ENCODE measurements at places on chromosomes 2 and 18.

- DNase-seq: peak; percentile 16
These were observed 1.5 kb upstream of the AAK1 start for GRCh38 chr2:69645031-69645431.

DNA sequence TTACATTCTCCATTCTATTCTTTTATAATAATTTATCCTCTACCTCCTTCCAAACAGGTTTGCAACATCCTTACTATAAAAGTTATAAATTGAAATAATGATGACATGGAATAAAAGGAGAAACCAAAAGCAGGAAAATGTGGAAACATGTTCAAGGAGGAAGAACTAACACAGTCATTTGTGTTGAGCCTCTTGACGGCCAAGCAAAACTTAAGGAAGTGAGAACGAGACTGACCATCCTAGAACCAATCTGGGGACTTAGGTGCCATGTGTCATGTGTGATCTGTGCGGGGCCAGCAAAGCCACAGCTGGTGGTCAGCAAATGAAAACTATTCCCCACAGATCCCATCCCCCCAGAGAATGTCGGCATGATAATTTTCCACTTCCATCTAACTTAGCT, 25.6 kb upstream of the FAM124B start:
- no peak for DNase-seq

- no peak for DNase-seq
These were observed 2.3 kb downstream of the DGUOK start for GRCh38 chr2:73928963-73929347.

GRCh38 chr2:8058652-8059051, 623.2 kb upstream of the ID2 start:
- DNase-seq: no peak

DNA sequence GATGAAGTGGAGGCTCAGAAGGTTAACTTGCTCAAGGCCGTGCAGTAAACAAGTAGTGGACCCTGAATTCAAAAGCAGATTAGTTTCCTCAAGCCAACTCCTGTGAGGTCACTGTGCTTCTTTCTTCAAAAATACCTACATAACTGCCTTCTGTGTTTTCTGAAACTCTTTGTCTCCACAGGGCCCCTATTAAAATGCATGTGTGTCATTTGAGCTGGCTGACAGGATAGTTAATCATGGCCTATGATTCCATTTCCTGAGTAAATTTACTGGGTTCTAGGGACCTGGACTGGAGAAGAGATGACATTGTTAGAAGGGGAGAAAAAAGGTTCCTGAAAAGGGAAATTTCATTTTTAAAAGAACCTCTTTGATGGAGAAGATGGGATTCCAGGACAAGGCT, 12.9 kb upstream of the DTNA start:
- DNase-seq: no peak

GRCh38 chr18:62710417-62710816, 4.9 kb upstream of the PHLPP1 start:
- no peak for DNase-seq

DNA sequence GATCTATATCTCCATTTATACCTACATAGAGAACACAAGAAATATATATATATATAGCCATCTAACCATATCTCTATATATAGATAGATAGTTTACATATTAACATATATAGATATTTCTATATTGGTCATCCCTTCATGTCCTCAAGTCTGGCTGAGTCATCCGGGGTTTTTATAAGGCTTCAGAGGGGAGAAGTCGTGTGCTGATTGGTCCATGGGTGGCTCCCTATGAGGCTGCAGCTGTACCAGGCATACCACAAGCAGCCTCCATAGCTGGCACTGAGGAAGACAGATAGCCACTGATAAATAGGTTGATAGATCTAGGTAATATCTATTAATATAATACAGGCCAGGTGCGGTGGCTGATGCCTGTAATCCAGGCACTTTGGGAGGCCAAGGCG, 618.3 kb upstream of the SETBP1 start:
- DNase-seq: no peak

DNA sequence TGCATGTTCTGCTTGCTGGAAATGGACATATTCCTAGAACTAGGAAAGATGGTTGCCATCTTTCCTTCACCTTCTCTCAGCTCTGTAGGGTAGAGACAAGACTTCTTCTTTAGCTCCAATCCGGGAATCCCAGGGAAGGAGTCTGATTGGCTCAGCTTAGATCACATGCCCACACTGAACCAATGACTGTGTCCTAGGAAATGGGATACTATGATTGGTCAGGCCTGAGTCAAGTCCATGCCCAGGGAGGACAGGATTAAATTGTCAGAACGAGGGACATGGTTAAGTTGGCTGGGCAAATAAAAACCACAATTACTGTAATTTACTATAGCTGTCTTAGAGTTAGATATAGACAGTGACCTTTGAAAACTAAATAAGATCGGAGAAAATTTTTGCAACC, 31.4 kb downstream of the SEMA4F start:
- DNase-seq: no peak

DNA sequence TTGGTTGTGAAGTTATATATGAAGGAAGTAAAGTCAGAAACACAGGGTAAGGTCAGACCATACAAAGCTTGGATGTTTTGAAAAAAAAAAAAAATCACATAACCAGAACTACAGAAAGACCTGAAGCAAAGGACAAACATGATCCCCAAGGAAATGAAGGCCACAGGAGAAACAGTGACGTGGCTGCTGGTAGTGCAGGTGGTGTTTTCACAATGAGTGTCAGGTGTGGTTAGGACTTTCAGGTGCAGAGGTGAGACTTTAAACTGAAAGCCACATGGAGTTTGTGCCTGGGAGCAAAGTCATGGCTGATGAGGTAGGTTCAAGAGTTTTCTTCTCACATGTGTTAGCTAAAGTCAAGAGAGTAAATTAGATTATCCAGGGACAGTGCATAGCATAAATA, 270.7 kb downstream of the PIEZO2 start:
- no peak for DNase-seq

DNA sequence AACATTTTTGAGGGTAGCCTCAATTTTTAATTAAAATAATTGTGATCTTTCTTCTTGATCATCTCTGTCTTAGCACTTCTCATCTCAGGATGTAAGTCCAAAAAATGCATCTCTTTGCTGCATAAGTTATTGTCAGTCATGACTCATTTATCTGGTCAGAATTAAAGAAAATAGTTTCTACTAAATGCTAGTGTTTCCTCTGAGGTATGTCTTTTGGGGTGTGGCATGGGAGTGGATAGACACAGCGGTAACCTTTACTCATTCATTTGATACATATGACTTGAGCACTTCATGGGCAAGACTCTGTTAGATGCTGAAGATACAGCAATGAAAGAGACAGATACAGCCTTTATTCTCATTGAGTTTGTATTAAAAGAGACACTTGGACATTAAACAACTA, 284.7 kb downstream of the IRS1 start:
- DNase-seq: no peak
